Fibroblast of villous mesenchyme (primary cell): ENCODE measurements at places on chromosomes 13 and 19. TPM values are rescaled to one million over a fixed set of nuclear protein-coding genes. Genes with fewer than 3 reads are reported as not detected.

The MCF2L gene
- under 0.01 TPM in 1 of 2 replicates, not detected in the other for total RNA-seq

The DACH1 gene
- 0.43 and 1.6 TPM in 2 replicates for total RNA-seq

The CCL25 gene
- total RNA-seq, result not detected in 2 replicates

The KANK2 gene
- total RNA-seq, result 253 and 312 TPM in 2 replicates

The ZNF560 gene
- total RNA-seq, result 0.86 and 0.97 TPM in 2 replicates
